ENCODE measurements at places on chromosomes 7 and 10.
A peak's percentile ranks its signal among the peaks of the same experiment; 100 is the strongest.

DNA sequence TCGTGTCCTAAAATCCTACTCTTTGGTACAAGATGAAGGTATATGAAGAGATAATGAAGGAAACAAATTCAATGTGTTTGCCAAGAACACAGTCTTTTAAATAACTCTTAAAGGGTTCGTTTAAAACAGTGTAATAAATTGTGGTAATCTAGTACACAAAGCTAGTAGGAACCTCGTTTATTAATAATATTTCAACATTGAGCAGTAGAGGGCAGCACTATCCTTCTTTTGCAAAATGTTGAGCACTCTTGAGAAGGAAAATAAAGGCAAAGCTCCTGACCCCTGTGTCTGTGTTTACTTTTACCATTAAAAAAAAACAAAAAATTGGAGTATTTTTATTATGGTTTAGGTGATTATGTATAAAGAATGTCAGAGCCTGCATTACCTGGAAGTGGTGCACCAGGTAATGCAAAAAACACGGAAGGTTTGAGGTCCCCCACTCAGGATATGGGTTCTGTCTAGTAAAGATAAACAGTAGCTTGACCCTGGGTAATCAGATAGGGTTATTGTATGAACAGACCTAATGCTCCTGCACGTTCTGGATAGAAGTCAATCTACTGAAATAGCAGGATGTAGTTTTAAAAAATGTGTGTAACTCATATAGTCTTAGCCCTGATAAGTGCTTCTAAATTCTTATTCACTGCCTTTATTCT, 5.7 kb upstream of the GOT1 start:
- DNase-seq: peak; percentile 12

DNA sequence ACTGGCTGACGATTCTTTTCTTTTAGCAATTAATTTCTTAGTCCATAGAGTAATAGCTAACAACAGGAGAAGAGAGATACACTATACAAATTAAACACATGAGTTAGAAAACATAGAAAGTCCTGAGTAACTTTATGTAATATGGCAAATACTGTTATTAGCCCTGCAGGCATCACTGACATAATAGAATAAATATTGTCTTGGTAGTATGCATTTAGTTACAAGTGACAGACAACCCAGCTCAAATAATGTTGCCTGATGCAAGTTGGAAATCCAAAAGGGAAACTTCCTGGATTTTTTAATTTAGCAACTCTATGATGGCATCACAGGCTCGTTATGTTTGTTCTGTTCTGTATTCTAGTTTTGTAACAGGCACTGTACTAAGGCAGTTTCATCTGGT, 95.1 kb downstream of the DKK1 start:
- no peak for DNase-seq

GRCh38 chr7:90592033-90592432, 4.1 kb upstream of the CDK14 start:
- DNase-seq: no peak

DNA sequence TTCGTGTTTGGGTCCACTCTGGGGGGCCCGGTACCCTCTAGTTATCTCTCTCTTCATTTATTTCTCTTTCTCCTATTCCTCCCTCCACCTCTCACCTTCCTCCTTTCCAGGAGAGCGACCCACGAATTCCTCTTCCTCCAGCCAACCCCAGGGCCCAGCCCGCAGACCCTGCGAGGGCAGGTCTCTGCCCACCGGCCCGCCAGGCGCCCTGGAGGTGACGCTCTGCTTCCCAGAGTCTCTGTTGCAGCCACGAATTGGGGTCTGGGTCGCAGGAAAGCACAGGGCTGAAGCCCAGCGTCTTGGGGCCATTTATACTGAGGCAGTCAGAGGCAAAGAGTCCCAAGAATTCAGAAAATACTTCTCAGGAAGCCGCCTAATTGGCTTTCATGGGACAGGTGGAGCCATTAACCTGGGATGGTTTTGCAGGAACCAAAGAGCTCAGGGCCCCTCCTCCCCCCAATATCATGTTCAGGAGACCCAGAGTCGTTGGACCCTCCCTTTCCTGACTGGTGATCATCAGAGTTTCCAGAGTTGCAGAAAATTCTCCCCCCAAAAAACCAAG, 2.7 kb upstream of the EN2 start:
- no peak for DNase-seq

DNA sequence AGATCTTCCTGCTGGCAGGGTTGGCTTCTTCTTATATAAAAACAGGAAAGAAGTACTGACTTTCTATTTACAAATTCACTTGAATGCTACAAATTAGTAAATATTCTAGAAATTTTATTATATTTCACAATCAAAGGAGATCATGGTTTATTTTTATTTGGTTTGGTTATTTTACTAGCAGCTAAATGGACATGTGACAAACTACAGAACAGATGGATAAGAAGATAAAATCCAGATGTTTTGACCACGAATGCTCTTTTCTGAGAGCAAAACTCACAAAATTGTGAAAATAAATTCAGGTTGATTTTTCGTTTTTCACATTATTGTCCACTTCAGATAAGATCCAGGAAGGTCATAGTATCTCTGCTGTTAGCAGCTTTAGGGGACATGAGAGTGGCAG, 55.4 kb downstream of the CACNA2D1 start:
- no peak for DNase-seq

- no peak for DNase-seq
Measured at GRCh38 chr7:122273117-122273516, 31.4 kb downstream of the FEZF1 start.

DNA sequence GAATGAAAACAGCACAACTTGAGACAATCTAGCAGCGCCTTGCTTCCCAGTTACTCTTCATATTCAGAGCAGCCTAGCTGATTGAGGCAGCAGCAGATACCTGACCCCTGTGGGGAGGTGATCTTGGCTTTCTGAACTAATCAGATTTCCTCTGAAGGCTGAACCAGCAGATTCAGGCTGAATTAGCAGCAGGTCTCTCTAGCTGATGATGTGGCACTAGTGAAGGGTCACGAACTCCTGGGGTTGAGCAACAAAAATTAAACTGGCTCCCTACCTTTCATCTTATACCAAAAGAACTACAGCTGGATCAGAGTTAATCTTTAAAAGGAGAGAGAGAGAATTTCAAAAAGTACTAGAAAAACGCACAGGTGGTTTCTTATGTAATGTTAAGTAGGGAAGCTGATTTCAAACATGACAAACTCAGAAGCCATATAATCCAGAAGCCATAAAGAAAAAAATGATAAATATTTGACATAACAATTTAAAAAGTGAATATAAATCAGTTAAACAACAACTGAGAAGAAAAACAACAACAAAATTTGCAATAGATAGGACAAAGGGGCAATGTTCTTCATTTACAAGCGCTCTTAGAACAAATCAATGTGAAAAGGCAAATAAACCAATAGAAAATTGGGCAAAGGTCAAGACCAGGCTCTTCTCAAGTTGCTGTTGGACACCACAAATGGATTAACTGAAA, 13.5 kb downstream of the SLC25A13 start:
- no peak for DNase-seq

- DNase-seq: no peak
Measured at GRCh38 chr10:3631701-3632330, 153.2 kb downstream of the KLF6 start.
